ENCODE measurements at places on chromosomes 7 and 10.

- DNase-seq: no peak
Measured at GRCh38 chr10:88162852-88163251, 299.4 kb downstream of the PTEN start.

- no peak for DNase-seq
Measured at GRCh38 chr10:3825862-3826351, 40.9 kb upstream of the KLF6 start.

GRCh38 chr10:132457328-132458070 lies 60.5 kb downstream of the PWWP2B start:
- DNase-seq: no peak

GRCh38 chr10:14879124-14879927 lies 660 bp downstream of the SUV39H2 start:
- DNase-seq: no peak

Measured in midbrain (tissue), 1 donor.